Esophagus squamous epithelium (tissue), 5 donors: ENCODE measurements at places on chromosomes 7 and 10. TPM values are rescaled to one million over a fixed set of nuclear protein-coding genes. Genes with fewer than 3 reads are reported as not detected.

GRCh38 chr7:123741940-123742339 is 6.9 kb downstream of the WASL start:
- no peak overlapping the region for H3K27ac ChIP-seq
- H3K27me3 ChIP-seq, result no peaks in the 10 kb centered on the region
- no peaks in the 10 kb centered on the region for H3K4me1 ChIP-seq
- no peak for DNase-seq
- H3K4me3 ChIP-seq, result no peak overlapping the region
- no peaks in the 10 kb centered on the region for H3K36me3 ChIP-seq

DNA sequence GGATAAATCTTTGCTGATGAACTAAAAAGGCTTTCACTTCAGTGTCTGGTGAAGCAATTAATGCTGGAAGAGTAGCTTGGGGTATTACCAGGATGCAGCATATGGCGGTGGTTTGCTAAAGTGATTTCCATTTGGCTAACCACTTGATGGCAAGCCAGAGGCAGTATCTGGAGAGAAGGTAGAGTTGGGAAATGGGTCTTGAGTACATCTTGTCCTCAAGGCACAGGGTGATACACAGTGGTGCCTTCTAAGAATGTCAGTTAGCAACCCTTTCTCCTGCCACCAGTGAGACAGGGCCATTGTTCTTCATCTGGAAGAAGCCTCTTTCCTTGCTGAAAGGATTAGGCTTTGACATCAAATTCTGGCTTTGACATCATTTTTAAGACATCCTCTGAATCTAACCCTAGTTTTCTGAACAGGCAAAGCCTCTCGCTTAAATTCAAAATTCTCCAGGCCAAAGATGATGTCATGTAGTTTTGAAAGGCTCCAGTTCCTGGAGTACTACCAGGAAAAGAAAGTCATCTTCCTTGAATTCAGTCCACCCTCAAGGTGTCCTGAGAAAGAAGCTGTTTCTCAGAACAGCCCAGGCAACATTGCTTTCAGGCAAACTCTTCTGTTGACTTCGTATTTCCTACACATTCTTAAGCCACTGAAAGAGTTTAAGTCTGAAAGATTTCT is 162.4 kb downstream of the ARID5B start:
- no peak for DNase-seq
- peak overlapping the region; percentile 42 for H3K27ac ChIP-seq
- no peak overlapping the region for H3K4me3 ChIP-seq
- H3K36me3 ChIP-seq, result no peaks in the 10 kb centered on the region

DNA sequence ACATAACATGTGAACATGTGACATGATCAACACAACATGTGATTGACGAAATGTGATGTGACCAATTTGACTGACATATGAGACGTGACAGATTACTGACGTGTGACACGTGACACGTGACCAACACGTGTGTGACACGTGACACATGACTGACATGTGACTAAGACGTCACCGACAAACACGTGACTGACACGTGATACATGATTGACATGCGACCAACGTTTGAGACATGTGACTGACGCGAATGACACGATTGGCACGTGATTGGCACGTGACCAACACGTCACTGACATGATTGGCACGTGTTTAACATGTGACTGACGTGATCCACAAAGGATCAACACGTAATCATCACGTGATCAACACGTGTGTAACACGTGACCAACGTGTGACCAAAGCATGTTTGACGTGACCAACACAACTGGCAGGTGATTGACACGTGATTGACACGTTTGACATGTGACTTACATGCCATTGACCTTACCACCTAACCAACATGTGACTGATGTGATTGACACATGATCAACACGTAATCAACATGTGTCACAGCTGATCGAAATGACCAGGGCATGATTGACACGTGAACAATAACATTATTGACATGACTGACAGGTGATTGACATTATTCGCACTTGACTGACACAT is 23.7 kb downstream of the CRPPA start:
- no peaks in the 10 kb centered on the region for H3K27me3 ChIP-seq
- no peak overlapping the region for H3K4me3 ChIP-seq
- H3K36me3 ChIP-seq, result no peaks in the 10 kb centered on the region
- no peak overlapping the region for H3K27ac ChIP-seq
- H3K4me1 ChIP-seq, result no peaks in the 10 kb centered on the region

Gene SFTPA1
- total RNA-seq, result not detected

- H3K27me3 ChIP-seq, result no peaks in the 10 kb centered on the region
- peaks cover 50% of the 10 kb centered on the region for H3K4me1 ChIP-seq
- H3K27ac ChIP-seq, result peak overlapping the region; percentile 99
- no peaks in the 10 kb centered on the region for H3K36me3 ChIP-seq
- no peak overlapping the region for H3K4me3 ChIP-seq
Observed at GRCh38 chr10:78972160-78972946, 96.4 kb upstream of the ZMIZ1 start.

- H3K4me1 ChIP-seq, result no peaks in the 10 kb centered on the region
- no peaks in the 10 kb centered on the region for H3K36me3 ChIP-seq
- H3K4me3 ChIP-seq, result no peak overlapping the region
- DNase-seq, result no peak
- no peaks in the 10 kb centered on the region for H3K27me3 ChIP-seq
- no peak overlapping the region for H3K27ac ChIP-seq
Observed at GRCh38 chr7:40527723-40528122, 392.9 kb downstream of the SUGCT start.

Gene MYL7
- total RNA-seq, result not detected

Gene SPDYE5
- not detected for total RNA-seq

DNA sequence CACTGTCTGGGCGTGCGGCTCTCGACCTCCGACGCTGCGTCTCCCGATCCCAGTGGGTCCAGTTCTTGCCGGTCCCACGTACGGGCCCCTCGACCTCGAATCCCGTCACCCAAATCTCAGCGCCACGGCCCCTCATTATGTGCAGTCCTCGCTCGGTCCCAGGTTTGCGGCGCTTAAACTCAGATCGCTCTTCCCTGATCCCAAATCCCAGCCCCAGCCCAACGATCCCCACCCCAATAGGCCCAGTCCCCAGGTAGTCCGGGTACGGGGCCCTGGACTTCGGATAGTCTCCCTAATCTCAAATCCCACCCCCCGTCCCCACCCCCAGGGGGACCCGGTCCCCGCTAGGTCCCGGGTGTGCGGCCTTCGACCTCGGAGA is 666 bp downstream of the HNRNPF start:
- no peak for DNase-seq
- H3K27me3 ChIP-seq, result no peaks in the 10 kb centered on the region
- peak overlapping the region; percentile 85 for H3K4me3 ChIP-seq

Gene PKD2L1
- not detected for total RNA-seq

Gene ANLN
- total RNA-seq, result 18.2 TPM

Gene CDK14
- 0.38 TPM for total RNA-seq
